ENCODE measurements at places on chromosomes 16 and 17. TPM values are rescaled to one million over a fixed set of nuclear protein-coding genes. Genes with fewer than 3 reads are reported as not detected.

- no peak for DNase-seq
Measured at GRCh38 chr17:17104494-17104893, 62.2 kb downstream of the MPRIP start.

GRCh38 chr17:78805301-78805700 is 23.2 kb upstream of the CYTH1 start:
- DNase-seq: no peak

DNA sequence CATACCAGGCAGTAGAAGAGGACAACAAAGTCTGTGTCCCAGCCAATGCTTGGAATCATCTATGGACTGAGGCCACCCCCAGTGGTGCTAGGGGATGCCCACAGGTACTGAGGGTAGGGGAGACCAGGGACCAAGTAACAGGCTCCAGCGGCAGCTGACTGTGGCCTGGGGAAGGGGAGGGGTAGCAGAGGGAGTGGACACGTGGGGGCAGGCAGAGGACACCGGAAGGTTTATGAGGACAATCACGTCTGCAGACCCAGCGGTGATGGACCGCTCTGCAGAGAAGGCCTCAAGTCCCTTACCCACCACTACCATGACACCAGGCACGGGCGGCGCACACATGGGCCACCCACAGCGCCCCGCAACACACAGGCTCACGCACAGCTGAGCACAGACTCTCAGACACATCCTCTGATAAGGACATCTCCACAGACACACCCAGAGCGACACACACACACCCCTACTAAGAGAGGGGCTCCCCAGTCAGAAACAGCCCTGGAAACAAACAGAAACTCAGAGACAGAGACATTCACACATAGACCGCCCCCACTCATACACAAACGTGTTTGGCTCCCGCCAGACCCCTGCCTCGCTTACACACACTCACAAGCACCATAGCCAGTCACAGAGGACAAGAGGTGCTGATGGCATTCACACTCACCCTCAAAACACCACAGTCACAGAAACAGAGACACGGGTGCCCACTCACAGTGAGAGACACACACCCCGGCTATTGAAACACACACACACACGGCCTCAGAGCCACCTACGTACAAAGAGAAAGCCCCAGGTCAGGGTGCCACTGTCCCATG is 35.8 kb downstream of the SRCIN1 start:
- DNase-seq: no peak

DNA sequence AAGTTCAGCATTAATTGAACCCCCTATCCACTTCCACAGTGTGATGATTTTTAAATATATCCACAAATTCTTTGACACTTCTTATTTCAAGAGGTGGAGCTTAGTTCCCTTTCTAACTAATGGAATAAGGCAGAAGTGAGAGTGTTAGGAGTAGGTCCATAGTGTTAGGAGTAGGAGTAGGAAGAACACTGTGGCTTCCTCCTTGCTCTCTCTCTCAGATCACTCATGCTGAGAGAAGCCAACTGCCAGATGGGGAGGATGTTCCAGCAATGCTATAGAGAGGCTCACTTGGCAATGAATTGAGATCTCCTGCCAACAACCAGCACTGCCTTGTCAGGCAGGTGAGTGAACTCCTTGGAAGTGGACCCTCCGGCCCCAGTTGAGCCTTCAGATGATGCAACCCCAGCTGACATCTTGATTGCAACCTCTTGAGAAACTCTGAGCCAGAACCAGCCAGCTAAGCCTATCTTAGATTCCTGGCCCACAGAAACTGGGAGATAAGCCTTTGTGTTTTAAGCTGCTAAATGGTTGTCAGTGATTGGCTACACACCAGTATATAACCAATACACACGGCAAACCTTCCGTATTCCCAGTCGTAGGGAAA is 44.3 kb downstream of the SPECC1 start:
- DNase-seq: no peak

- peak; percentile 75 for DNase-seq
Measured at GRCh38 chr17:1907909-1908698, 78.3 kb downstream of the RPA1 start.

GRCh38 chr17:45883063-45883462 is 11.3 kb upstream of the MAPT start:
- DNase-seq: no peak

DNA sequence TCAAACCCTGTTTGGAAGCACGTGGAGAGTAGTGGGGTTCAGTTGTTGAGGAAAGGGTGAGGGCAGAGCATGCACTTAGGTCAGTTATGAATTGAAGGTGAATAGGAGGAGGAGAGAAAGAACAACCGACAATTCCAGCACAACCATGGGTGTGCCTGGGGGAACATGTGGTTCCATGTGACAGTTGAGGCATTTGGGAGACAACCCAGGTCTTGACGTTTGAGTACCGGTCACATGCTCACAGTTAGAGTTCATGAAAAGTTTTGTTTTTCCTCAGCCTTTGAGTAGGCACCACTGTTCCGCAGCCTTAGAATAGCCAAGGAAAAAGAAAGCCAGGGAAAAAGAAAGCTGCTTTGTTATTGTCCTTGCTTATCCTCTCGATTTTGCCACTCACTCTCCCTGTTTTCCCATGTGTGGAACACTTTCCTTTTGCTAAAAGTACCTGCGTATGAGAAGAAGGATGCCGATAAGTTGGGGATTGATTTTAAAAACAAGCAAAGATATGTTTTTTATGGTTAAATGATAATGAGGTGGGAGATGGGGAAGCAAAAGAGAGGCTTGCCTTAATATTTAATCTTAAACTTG is 25.6 kb upstream of the ABCC11 start:
- DNase-seq: no peak

DNA sequence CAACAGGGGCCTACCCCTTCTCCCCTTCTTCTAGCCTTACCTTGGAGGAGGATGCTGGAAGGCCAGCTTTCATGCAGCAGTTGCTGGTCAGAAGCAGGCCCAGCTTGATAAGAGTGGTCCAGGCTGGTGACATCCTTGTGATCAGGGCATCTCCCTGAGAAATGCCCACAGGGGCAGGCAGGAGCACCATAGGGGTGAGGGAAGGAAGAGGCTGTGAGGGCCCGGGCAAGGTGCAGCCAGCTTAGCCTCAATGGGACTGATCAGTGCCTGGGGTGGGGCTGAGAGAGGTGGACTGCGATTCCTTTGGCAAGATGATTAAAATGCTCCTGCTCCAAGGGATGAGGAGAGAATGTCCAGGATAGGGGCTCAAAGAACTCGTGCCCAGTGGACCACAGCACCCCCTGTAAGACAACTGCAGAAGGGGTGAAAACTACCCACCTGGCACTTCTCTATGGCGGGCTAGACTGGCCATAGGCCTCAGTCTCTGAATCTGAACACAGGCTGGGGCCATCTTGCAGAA is 9.5 kb upstream of the GALK1 start:
- no peak for DNase-seq

DNA sequence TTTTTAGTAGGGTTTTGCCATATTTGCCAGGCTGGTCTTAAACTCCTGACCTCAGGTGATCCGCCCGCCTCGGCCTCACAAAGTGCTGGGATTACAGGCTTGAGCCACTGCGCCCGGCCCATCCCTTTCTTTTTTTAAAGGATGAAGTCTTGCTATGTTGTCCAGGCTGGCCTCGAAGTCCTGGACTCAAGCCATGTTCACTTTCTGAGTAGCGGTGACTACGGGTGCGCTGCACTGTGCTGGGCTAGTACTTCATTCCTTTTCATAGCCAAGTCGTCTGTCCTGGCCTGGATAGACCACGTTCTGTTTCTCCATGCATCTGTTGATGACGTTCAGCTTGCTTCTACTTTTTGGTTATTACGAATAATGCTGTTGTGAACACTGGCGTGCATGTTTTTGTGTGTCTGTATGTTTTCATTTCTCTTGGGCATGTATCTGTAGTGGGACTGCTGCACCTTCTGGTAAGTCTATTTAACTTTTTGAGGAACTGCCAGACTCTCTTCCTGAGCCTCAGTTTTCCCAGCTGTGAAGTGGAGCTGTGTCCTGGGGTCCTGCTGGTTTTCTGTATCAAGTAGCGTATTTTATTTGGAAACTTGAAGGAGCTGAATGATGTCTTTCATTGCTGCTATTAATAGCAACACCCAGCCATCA is 40.0 kb upstream of the GSE1 start:
- no peak for DNase-seq

DNA sequence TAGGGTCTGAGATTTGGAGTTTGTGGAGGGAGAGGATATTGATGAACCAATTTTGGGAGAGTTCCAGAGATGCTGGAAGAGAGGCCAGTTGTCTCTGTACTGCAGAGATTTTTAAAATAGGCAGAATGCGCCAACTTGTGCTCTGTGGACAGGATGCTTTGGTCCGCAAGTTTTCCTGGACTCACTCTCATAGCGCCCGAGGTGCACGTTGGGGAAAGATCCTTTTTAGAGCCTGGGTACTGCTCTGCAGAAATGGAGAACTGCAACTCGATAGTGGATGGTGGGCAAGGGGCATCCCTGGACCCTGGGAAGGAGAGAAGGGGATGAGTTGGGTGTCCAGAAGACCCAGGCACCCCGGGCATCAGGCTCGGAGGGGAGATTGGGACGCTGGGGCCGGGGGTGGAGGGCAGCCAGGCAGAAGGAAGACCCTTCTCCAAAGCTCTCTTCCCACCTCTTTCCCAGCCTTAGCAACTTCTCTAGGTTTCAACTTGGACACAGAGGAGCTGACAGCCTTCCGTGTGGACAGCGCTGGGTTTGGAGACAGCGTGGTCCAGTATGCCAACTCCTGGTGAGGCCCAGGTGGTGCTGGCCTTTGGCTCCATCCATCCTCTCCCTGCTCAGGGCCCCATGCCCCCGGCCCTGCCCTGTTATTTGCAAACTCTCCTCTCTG is 590 bp downstream of the ITGAX start:
- DNase-seq: no peak

DNA sequence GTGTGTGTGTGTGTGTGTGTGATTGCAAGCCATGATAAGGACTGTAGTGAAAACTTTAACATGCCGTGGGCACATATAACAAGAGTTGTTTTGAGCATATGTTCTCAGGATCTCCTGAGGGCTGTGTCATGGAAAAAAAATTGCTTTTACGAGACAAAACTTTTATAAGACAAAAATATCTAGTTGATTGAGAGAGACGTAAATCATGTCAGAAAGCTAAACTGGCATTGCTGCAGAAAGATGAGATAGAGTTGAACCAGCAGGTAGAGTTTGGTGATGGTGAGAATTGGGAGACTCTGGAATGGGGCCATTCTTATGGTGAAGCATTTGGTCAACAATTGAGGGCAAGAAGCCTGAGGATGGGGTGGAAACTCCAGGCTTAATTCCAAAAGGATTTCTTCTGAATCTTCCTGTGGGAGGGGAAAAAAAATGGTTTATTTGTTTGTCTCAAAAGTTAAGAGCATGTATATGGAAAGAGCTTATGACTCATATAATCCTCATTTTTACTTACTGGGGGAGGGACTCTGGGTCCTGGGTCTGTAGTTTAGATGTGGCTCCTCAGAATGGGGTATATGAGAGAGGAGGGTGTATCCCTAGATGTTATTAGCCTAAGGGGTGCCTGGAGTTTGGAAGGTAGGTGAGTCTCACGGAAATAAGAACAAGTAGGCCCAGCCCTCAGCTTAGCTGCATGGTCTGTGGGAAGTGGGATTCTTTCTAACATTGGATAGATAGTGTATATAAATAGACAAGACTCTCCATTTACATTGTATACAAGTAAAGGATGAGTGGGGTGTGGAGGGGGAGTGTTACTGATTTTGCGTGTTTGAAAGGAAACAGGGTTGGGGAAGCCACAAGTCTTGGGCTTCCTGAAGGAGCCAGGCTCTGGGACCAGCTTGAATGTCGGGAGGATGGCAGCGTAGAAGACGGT is 7.1 kb downstream of the MINK1 start:
- DNase-seq: no peak

- no peak for DNase-seq
Measured at GRCh38 chr17:33525186-33525585, 232.1 kb upstream of the ASIC2 start.

GRCh38 chr17:80511222-80512180 is 33.1 kb upstream of the RPTOR start:
- no peak for DNase-seq

DNA sequence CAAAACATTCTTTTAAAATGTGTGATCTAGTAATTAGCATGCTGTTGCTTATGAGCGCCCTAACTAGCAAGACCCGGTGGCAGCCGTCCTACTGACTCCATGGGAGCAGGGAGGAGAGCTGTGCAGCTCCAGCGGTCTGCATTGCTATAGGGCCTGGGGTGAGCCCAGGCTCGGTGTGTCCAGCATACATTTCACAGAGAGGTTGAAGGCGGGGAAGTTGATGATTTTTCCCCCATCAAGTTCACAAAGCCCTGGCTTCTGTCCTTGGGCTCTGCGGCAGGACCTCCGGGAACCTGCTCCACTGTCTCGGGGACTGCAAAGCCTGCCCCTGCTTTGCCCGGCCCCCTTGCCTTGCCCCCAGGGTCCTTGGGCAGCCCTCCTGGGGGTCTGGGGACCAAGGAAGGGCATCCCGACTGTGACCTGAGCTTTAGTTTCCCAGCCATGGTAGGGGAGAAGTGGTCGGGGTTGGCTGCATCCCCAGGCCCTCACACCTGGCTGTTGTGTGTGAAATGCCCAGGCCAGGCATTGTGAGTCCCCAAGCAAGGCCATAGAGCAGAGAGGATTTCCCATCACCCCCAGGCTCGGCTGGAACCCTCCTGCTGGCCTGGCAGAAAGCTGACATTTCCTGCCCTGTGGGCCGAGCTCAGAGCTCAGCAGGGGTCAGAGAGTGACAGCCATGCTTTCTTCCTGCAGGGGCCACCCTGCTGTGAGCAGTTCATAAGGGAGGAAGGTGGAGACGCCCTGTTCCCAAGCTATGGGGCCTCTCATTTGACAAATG is 24.8 kb downstream of the KCNJ12 start:
- DNase-seq: no peak

DNA sequence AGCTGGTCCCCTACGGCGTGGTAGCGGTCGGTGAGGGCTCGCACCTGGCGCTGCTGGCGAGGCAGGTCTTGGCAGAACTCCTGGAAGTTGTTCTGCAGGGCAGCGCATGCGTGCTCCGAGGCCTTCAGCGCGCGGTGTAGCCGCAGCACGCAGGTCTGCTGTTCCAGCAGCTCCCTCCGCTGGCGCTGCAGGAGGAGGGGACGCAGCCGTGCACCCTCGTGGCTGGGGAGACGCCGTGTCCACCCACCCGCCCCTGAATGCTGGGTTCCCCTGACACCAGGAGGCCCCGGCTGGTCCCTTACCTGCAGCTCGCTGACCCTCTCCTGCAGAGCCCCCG is 12.2 kb downstream of the EVPL start:
- no peak for DNase-seq

DNA sequence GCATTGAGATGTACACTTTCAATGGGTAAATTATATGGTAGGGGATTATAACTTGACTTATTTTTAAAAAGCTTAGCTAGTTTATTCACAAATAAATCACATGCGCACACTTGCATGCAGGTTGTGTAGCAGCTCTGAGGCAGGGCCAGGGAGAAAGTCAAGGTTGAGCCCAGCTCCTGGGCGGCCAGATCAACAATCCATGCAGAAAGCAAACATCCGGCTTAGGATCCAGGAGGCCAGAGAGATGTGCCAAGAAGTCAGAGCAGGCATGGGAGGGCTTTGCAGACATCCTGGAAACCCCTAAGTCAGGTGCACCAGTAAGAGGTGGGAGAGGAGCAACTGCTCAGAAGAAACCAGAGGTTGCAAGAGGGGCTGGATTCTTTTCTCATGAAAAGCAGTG is 186.5 kb downstream of the AXIN2 start:
- DNase-seq: no peak

SOX15 gene
- total RNA-seq: 3.9 TPM

PLCG2 gene
- total RNA-seq: not detected

DPEP3 gene
- total RNA-seq: not detected

SBK1 gene
- total RNA-seq: not detected

DNAH9 gene
- not detected for total RNA-seq

SMPD3 gene
- not detected for total RNA-seq

OR1F1 gene
- not detected for total RNA-seq

RSKR gene
- 6.8 TPM for total RNA-seq

CACNG1 gene
- total RNA-seq: not detected

ALDOA gene
- total RNA-seq: 1,602 TPM

MFSD6L gene
- not detected for total RNA-seq

PARD6A gene
- total RNA-seq: not detected

All from GM23248 (cell line).